ENCODE measurements at places on chromosomes 11 and 22.

DNA sequence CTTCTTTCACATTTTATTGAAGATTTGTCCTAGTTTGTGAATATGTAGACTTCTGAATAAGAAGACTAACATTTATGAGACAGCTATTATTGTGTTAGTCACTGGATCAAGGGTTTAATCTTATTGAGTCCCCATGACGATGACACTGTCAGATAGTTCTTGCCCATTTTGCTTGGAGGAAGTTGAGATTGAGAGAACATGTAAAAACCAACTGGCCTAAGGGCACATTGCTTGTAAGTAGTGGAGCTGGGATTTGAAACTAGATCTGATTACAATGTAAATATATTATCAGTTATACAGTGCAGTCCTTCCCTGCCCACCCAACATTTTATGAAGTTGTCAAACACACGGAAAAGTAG is 134.7 kb downstream of the HIPK3 start:
- DNase-seq, result no peak

GRCh38 chr22:44271732-44272400 is 40.9 kb downstream of the SHISAL1 start:
- no peak for DNase-seq

- DNase-seq, result no peak
These were observed 119.1 kb downstream of the MN1 start for GRCh38 chr22:27682437-27682836.

- DNase-seq, result no peak
These were observed 199.8 kb downstream of the GUCY1A2 start for GRCh38 chr11:106818443-106818842.

- DNase-seq, result peak; percentile 77
These were observed 1.4 kb upstream of the MUC2 start for GRCh38 chr11:1073261-1073724.

DNA sequence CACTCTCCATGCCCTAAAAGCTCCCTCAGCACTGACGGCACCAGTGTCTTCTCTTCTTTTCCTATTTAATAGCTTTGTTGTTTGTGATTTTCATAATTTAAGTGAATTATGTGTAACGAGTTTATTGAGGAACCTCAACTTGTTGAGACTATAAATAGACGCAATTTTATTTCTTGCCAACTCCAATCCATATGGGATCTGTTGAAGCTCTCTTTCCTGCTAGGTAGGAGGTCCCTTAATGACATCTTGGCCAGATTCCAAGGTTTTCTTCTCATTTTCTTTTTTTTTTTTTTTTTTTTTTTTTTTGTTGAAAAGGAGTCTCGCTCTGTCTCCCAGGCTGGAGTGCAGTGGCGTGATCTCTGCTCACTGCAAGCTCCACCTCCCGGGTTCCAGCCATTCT is 14.2 kb downstream of the RTL6 start:
- no peak for DNase-seq

- no peak for DNase-seq
These were observed 68.7 kb upstream of the RRM1 start for GRCh38 chr11:4025967-4026324.

DNA sequence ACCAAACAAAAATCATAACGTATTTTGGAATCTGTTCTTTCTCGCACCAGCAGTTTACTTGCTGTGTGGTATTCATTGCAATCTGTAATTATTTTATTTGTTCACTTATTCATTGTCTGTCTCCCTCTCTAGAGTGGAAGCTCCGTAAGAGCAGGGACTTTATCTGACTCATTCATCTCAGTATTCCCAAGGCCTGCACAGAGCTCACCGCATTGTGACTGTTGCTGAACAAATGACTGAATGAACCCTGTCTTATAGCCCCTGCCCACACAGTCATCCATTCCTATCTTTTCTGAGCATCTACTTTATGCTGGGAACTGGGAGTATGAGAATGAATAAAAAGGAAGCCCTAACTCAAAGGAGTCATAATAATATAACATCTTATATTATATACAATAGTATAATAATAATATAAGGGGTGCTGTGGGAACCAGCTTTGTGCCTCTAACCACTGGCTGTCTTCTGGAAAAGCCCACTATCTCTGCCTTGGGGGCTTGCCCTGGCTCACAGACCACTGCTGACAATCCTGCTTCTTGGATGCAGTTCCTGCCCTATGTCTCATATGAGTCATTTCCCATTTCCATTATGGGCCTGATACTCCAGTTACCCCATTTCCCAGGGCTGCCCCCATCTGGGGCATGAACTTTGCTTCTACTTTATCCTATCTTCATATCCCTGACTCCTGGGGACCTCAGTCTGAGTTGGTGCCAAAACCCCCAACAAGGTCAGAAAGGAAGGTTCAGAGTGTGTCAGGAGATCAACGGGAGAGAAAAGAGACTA is 11.0 kb downstream of the XRRA1 start:
- DNase-seq, result no peak

DNA sequence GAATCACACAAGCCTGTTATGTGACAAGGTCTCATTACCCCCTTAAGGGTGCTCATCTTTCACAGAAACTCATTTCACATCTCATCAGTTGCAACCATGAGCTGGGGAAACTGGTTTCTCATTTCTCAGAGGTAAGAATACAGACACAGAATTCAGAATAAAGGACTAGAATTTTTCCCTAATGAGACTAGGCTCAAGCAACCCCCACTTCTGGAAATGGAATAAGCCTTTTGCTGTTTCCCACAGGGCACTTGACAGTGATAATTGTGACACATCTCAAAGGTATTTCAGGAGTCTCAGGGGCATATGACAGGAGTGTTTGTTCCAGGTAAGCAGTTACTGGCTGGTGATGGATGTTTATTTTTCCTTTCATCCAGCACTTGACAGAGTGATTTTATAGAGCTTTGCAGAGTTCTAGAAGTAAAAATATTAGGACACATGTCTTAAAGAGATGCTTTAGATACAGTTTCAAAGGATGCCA is 112.9 kb upstream of the DDI1 start:
- DNase-seq, result no peak

DNA sequence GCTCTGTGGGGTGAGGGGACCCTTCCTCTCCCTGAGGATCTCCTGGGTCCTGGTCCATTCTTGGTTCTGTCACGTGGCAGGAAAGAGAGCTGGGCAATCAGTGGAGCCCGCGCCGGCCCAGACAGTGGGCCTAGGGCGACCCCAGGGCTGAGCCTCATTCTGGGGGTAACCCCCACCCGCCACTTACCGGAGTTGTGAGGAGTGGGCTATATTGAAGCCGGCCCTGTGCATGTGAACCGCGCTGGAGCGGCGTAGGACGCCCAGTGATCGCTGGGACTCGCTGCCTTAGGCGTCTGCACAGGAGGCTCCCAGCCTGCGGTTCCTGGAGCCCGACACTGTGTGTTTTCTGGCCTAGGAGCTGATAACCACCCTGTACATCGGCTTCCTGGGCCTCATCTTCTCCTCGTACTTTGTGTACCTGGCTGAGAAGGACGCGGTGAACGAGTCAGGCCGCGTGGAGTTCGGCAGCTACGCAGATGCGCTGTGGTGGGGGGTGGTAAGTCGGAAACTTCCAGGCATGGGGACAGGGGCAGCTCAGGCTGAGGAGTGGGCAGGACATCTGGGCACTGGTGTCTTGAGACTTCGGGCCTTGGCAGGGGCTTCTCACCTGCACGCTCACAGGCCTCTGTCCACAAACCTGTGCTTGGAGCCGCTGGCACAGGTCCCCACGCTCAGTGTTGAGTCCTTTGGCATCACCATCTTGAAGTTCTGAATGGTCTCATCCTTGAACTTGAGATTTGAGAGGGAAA is 127.1 kb downstream of the KCNQ1OT1 start:
- DNase-seq, result no peak

GRCh38 chr22:47093720-47094119 is 331.3 kb downstream of the TBC1D22A start:
- no peak for DNase-seq

GRCh38 chr11:118002010-118002540 is 15.9 kb downstream of the IL10RA start:
- no peak for DNase-seq

DNA sequence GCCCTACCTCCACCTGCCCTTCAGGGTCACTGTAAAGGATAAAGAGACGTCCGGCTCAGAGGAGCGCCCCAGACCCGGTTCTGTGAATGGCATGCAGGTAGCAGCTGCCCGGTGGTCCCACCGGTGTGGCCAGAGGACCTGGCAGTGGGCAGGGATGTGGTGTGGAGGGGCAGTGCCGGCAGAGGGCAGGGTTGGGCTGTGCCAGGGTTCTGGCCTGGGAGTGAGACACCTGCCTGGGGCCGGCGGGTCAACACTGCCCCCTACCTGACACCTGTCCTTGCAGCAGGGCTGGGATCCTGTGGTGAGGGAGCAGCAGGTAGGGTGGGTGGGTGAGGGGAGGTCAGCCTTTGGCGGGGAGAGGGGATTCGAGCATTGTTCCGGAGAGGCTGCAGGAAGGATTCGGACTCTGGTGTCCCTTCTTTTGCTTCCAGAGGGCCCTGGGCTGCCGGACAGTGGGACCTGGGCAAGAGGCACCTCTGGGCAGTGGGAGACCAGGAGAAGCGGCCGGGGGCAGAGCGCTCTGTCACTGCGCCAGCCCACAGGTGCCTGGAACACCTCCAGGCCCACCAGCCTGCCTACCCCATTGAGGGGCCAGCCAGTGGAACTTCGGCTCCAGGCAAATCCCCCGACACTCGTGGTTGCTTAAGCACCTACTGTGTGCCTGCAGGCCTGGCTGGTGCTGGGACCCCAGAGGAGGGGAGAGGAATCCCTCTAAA is 1.6 kb upstream of the PHLDA2 start:
- DNase-seq, result peak; percentile 33

GRCh38 chr11:6312106-6312505 is 8.2 kb downstream of the CAVIN3 start:
- no peak for DNase-seq

GRCh38 chr11:3933165-3933628 is 77.7 kb downstream of the STIM1 start:
- no peak for DNase-seq

DNA sequence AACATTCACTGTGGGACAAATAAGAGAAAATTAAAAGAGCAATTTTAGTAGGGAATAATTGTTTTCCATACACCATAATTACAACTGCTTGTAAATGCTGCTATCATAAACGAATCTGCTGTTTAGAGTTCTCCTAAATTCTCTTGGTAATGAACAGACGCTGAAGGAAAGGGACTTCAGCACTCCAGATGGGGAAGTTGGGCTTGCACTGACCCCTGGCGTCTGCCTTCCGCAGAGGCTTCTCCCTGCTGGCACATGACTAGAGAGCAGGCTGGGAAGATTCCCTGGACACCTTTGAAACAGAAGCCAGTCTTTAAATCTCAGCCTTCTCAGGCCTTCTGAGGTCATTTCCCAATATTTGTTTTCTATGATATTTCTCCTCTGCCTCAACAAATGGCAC is 84.1 kb downstream of the NXPE2 start:
- peak; percentile 57 for DNase-seq

- DNase-seq, result no peak
These were observed 5.6 kb downstream of the PVALB start for GRCh38 chr22:36811094-36811800.

DNA sequence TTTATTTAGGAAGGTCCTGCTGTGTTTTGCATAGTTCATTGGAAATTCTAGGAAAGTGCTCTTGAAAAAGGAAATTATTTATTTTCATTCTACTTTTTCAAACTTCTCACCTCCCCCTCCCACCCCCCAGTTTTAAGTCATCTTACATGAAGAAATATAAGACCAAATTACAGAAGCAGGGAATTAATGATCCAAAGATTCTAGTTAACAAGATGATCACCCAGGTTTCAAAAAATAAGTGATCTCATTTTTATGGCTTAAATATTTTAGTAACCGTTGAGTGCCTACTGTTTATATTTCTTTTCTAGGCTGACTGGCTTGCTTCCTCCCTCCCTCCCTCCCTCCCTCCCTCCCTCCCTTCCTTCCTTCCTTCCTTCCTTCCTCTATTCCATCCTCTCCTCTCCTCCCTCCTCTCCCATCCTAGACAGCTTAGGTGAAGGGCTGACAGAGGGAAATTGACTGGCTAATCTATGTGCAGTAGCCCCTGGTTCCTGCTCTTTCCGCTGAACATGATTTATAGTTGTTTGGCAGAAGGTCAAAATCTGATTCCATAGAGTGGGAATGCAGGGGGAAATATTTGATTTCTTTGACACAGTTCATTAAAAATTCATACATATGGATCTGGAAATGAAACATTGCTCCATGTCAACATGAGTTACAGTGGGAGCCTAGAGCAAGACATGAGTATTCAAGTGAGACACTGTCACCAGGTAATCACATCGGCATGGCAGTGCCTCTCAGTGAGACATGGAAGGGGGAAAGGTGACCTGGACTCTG is 123.4 kb downstream of the COMMD9 start:
- DNase-seq, result no peak

Data from suppressor macrophage treated with lipopolysaccharide for 4 hours (primary cell).